ENCODE measurements at places on chromosomes 13 and 19. TPM values are rescaled to one million over a fixed set of nuclear protein-coding genes. Genes with fewer than 3 reads are reported as not detected.

DNA sequence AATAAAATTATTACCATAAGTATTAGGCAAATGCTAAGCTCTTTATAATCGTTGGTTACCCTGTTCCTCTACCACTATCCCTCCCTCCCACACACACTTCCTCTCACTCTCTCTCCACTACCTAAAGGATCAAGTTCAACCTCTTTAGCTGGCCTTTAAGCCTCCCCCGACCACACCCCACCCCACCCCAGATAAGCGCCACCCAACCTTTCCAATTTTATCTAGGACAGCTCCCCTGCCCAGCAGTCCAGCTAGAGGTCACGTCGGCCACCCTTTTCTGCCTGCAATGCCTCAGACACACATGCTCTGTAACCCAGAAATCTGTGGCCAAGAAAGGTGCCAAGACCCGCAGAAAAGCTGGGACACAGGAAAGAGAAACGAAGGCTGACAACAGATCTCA, 1.1 kb downstream of the LYPD4 start:
- no peak for DNase-seq

GRCh38 chr19:50358483-50359327, 6.7 kb downstream of the NAPSA start:
- DNase-seq, result peak; percentile 73

Gene ZNF284
- total RNA-seq, result 2.8 TPM

DNA sequence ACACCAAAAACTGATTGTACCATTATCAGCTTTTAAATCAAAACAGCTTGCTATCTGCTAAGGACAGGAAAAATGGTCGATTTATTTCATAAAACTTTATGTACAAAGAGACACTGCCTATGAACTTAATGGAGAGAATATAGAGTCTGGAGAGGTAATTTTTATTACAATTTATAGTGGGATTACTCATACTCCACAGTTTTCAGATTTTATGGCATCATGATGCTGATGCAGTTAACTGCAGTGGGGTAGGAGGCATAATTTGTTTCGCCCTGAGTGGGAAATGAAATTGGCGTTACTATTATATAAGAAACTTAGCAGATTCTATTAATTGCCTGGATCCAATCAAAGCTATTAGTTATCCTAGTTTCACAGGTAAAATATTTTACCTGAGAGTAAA, 301.4 kb downstream of the KLF12 start:
- no peak for DNase-seq

Gene LSR
- 0.44 TPM for total RNA-seq

Gene NR2F6
- total RNA-seq, result 38.5 TPM

- DNase-seq, result no peak
Measured at GRCh38 chr19:31900991-31901390, 444.4 kb upstream of the ZNF507 start.

DNA sequence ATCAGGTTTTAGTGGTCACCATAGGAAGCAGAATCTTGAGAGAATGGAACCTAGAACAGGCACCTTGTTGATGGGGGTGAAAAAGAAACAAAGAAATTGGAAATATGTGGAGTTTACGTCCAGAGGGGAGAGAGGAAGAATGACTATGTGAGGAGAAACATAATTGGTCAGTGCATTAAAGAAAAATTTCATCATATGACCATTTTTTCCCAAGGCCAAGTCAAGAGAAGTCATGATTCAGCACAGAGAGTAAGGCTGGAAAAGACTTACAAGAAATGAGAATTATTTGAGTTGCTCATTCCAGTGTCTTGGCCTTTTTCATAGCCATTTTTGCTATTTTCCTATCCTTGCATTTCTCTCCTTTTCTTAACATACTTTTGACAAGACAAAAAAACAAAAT, 421.7 kb downstream of the EFNB2 start:
- no peak for DNase-seq

- no peak for DNase-seq
Measured at GRCh38 chr19:32865326-32865725, 4.2 kb downstream of the SLC7A9 start.

Gene PNMA8B
- under 0.01 TPM for total RNA-seq

Gene SYCN
- not detected for total RNA-seq

Gene MYBPC2
- total RNA-seq, result not detected

Gene CEACAM20
- total RNA-seq, result not detected

Gene TNFRSF19
- 0.22 TPM for total RNA-seq

Gene SYT5
- total RNA-seq, result not detected

Gene RDH8
- not detected for total RNA-seq

DNA sequence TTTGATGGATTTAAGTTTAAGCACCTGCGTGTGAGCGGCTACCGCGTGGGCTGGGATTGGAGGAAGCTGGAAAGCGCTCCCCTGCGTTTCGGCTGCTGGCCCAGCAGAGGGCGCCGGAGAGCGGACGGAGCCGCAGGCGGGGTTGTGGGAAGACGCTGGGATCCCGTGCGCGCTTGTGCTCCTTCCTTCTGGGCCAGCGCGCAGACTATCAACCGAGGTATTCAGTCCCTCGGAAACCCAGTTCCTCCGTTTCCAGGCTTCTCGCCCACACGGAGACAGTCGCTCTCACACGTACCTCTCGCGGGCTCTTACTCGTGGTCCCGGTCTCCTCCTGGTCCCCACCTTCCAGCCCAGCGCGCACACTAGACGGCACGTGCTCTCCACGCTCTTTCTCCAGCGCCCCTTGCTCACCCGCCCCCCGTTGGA, 28.8 kb downstream of the EPN1 start:
- peak; percentile 40 for DNase-seq

Gene GAPDHS
- not detected for total RNA-seq

Gene GARIN5A
- 0.20 TPM for total RNA-seq

Gene DKKL1
- total RNA-seq, result 0.22 TPM

Gene PRSS57
- total RNA-seq, result not detected

DNA sequence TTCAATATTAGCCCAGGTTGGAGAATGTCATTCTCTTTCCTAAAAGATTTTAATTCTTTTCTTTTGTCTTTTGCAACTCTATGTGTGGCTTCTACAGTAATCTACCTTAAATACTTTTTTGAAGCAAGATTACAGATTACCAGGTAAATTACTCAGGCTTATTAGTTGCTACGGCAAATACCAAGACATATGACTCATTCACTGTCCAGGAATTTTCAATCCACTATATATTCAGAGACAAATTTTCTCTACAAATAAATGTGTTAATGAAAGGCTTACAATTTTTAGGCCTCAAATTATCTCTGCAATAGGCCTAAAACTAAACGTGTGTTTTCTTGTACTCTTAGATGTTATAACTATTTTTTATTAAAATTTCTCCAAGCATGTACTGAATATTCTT, 631.3 kb downstream of the DIAPH3 start:
- DNase-seq, result no peak

- no peak for DNase-seq
Measured at GRCh38 chr13:98526182-98526512, 50.8 kb downstream of the STK24 start.

- DNase-seq, result no peak
Measured at GRCh38 chr19:29483641-29483920, 42.2 kb upstream of the VSTM2B start.

DNA sequence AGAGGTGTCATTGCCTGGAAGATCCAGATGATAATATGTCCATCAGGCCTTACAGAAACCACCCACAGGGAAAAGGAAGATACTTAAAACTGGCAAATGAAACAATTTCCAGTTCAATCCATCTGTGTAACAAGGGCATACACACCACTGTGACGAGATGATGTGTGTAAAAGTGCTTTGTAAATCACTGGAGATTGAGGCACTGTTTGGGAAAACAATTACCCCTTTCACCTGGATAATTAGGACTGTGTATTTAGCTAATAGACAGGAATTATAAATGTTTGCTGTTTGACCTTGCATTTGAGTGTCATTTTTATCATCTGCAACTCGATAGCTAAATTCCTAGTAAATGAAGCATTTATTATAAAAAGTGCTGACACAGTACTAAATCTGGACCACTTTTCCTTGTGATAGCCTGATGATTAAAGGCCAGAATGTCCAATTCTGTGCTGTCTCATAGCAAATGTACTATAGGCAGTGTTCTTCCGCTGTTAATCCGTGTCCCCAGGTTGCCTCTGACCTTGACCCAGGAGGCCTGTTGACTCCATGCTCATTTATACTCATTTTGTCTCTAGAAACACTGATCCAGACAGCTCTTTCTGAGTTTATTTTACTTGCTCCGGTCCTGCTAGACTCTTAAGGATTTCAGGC, 105.8 kb downstream of the LACC1 start:
- DNase-seq, result no peak

Gene CPT1C
- total RNA-seq, result 14.1 TPM

- DNase-seq, result peak; percentile 70
Measured at GRCh38 chr13:79913141-79913827, 427.6 kb downstream of the SPRY2 start.

DNA sequence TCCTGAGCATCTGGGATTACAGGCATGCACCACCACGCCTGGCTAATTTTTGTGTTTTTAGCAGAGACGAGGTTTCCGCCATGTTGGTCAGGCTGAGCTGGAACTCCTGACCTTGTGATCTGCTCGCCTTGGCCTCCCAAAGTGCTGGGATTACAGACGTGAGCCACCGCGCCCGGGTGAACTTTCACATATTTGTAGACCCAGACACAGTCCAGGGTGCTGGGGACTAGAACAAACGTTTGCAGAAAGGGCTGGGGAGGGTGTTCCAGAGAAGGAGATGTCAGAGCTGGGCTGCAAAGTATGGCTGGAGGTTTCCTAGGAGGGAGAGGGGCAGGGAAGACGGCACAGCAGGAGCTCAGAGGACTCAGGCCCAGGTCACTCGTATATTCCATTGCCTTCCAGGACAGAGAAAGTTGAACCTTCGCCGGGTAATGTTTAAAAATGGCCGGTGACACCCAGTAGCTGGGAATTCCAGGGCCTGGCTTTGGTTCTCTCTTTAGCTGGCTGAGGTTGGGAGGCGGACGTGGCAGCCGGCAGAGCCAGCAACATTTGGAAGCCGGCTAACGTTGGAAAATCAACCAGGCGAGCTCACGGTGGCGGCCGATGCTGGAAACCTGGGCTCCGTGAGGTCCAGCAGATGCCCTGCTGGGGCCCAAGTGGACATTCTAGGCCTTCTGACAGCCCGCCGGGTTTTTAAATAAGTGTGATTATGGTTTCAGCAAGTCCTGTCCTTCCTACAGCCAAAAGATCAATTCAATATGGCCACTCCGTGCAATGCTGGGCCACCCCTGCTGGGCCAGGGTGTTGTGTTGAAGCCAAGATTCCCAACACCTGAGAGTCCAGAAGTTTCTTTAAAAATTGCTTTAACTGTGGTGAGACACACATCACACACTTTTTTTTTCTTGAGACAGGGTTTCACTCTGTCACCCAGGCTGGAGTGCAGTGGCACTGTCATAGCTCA, 41.5 kb downstream of the NFIC start:
- DNase-seq, result peak; percentile 53
